ENCODE measurements at places on chromosomes 7 and 10.

GRCh38 chr10:3848005-3848774 is 63.2 kb upstream of the KLF6 start:
- no peak for DNase-seq

DNA sequence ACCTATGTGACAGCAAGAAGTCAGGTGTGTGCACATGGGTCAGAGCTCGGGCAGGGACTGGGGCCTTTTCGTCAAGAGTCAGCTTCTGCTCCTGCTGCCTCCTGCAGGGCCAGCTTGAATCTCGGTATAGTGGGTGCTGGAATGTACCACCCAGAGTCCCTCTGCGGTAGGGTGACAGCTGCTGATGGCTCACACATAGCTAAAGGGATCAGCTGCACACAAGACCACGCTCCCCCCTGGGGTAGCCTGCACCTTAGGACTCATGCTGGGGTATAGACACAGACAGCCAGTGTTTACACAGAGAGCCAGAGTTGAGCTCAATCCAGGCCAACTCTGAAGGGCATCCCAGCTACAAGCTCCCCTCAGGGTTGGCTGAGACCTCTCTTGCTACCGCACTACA is 14.0 kb upstream of the COL13A1 start:
- no peak for DNase-seq

DNA sequence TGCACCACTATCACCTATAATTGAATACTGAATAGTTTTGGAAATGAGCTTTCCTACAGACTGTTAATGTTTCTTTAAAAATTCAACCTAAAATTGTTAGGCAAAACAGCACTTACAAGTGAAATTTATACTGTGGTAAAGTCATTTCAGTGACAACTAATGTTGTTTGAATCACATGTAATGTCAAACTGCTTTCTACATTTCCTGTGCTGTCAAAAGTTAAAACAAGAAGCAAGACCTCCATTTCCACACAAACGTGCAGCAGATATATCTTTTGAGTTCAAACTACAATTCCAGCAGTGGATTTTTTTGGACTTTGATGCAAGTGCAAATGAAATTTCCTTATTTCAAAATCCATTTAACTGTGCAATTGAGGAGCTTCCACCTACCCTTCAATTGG is 199.8 kb downstream of the RNLS start:
- DNase-seq, result no peak

GRCh38 chr7:28771906-28772622 is 186.1 kb downstream of the TRIL start:
- no peak for DNase-seq
